Mammary epithelial cell (primary cell): ENCODE measurements at places on chromosomes 12 and 14. TPM values are rescaled to one million over a fixed set of nuclear protein-coding genes. Genes with fewer than 3 reads are reported as not detected.

DNA sequence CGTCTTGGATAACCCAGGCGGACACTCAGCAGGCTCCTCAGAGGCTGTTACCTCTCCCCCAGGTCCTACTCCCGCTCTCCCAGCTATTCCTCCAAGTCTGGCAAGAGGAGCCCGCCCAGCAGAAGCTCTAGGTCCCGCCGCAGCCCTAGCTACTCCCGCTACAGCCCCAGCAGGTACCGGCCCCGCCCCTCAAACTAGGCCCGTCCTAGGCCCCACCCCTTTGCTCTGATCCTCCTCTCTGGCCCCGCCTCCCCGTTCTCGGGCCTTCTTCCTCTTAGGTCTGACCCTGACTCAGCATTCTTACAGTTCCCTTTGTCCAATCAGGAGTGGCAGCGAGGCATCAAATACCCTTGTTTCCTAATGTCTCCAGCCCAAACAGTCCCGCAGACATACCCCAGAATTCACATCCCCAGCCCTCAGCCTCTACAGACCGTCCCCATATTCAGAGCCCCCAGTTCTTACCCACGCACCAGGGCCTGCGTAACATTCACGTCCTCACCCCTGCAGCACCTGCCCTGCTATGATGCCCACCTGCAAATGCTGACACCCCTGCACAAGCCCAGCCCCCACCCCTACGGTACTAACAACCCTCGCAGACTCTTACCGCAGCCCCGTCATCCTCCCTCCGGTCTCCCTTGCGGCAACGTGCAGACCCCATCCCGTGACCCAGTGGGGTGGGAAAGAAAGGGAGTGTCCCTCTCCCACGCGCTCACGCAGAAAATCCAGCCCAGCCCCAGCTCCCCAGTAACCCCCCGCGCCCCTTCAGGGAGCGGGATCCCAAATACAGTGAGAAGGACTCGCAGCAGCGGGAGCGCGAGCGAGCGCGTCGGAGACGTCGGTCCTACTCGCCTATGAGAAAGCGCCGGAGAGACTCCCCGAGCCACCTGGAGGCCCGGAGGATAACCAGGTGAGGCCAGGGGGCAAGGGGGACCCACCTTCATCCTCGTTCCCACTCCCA is 25.0 kb upstream of the HSPB8 start:
- DNase-seq: no peak

GRCh38 chr14:91267965-91268437 is 23.5 kb upstream of the GPR68 start:
- no peak for DNase-seq

DNA sequence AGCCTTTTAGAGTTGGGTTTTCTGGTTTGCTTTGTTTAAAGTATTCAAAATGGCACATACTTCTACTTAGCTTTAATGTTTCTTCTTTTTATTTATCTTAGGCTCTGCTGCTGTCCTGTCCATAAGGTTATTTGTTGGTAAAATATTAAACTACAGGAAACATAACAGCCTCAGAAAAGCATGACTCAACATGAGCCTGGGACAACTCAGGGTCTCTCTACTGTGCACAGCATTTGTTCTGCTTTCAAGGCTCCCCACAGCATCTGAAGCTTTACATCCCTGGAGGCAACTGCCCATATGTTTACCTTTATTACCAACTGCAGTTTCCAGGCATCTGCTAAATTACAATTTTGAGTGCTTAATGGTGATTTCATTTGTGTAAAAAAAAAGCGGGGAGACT is 954.2 kb upstream of the FBXO33 start:
- DNase-seq: no peak

DNA sequence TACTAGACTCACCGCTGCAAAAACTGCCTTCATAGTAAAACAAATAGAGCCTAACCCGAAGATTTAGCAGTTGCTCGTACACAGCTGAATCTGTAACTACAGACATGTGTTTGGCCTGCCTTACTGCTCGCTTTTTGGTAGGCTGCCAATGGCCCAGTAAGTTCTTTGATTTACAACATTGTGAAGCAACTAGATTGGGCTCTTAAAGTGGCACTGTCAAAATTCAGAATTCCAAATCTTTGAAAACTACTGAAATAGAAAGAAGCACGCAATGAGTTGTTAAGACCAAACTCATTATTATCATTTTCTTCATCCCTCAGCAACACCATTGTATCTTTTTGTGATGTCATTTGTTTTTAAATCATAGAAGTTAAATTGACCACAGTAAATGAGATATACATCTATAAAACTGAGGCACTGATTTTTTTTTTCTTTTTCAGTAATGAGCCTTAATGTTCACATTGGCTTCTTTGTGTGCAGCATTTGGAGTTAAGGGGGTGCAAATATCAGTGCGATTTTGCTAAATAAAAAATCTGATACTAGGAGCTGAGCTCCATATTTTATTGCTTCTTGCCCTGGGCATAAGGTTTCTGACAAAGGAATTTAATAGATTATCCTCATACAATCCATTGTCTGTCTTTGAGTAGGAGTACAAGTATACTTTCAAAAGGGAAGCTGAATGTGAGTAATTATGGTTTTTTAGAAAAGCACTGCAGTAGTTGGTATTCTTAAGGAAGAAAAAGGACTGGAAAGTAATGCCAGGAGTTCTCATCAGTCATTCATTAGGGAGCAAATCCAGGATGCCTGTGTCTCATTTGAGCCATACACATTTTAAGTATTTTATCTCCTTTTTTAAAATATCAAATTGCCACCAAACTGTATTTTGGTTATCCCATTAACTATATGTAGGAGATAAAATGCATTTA is 138.5 kb downstream of the KICS2 start:
- DNase-seq: peak; percentile 50

- DNase-seq: no peak
Measured at GRCh38 chr12:89825591-89826449, 117.2 kb upstream of the ATP2B1 start.

DNA sequence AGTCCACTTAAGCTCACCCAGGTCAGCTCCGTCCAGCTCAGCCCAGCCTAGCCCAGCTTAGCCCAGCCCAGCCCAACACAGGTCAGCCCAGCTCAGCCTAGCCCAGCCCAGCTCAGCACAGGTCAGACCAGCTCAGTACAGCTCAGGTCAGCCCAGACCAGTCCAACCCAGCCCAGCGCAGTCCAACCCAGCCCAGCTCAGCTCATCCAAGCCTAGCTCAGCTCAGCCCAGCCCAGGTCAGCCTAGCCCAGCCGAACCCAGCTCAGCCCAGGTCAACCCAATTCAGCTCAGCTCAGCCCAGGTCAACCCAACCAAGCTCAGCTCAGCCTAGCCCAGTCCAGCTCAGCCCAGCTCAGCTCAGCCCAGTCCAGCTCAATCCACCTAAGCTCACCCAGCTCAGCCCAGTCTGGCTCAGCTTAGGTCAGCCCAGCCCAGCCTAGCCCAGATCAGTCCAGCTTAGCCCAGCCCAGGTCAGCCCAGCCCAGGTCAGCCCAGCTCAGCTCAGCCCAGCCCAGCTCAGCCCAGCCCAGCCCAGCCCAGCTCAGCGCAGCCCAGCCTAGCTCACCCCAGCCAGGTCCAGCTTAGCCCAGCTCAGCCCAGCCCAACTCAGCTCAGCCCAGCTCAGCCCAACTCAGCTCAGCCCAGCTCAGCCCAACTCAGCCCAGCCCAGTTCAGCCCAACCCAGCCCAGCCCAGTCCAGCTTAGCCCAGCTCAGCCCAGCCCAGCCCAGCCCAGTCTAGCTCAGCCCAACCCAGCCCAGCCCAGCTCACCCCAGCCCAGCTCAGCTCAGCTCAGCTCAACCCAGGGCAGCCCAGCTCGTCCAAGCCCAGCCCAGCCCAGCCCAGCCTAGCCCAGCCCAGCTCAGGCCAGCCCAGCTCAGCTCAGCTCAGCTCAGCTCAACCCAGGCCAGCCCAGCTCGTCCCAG is 184.0 kb downstream of the TMEM121 start:
- no peak for DNase-seq

GRCh38 chr14:72883961-72884360 is 9.9 kb downstream of the DPF3 start:
- DNase-seq: no peak

DNA sequence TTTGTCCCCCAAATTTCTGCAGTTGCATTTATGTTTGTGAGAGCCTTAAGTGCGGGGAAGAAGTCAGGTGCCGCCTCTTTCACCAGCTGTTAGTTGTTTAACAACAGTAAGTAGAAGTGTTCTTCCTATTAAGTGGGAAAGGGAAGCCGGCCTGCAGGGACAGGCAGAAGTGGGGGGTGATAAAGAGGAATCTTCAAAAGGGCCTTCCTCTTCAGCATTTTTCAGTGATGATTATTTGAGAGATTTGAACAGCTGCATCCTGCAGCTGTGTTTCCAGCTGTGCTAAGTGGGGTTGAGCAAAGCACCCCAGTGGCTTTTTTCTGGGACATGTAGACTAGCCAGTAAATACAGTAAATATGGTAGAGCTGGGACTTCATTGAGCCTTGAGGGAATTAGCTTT is 32.1 kb upstream of the SLC38A1 start:
- DNase-seq: no peak

- DNase-seq: no peak
Measured at GRCh38 chr12:6199531-6200255, 507 bp upstream of the CD9 start.

DNA sequence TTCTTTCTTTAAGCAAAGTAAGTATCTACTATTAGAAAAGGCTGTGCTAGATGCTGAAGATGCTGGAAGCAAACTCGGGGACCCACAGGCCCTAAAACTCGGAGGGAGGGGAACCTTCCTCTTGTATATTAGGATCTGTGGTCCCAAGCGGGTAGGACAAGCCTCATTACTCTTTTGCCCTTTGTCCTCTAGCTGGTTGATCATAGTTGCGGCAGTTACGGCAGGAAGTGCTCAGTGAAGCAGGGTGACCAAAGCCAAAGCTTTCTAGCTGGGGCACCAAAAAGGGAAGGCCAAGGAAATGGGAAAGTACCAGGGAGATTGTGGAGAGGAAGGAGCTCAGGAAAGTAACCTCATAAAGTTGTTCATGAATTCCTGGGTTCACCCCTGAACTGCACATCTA is 76.3 kb downstream of the SCFD1 start:
- DNase-seq: no peak

GRCh38 chr14:52473557-52473956 is 78.7 kb downstream of the TXNDC16 start:
- peak; percentile 31 for DNase-seq

- peak; percentile 13 for DNase-seq
Measured at GRCh38 chr14:20632448-20632830, 9.1 kb downstream of the OR6S1 start.

GRCh38 chr14:104935026-104935650 is 10.5 kb downstream of the PLD4 start:
- peak; percentile 8 for DNase-seq

- no peak for DNase-seq
Measured at GRCh38 chr12:19704966-19705365, 265.7 kb downstream of the AEBP2 start.

DNA sequence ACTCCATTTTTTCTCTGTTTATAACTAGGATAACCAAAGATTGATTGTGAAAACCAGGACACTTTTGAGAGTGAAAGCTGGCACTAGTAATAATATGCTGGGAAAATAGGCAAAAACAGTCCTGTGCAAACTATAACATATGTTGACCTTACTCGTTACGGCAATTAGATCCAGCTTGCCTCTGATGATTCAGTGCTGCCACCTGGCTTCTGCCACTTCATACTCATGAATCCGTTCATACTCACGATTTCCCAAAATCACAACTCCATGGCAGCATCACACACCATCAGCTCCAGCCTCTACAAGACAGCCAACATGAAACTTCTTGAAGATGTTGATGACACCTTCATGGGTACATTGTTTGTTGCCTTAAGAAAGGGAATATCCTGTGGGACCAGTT is 49.1 kb upstream of the CAND1 start:
- no peak for DNase-seq

DNA sequence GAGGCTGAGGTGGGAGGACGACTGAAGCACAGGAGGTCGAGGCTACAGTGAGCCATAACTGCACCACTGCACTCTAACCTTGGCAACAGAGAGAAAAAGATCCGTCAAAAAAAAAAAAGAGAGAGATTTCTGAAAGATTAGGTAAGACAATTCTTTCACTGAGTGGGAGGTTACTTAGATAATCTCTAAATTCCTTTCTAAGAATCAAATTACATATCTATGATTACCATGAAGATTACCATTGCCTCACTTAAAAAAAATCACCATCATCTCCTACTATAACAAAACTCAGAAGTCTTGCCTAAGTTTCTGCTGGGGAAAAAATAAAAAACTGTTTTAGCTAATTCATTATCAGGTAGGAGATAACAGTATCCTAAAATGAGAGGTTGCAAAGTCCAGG is 366.7 kb downstream of the DUSP6 start:
- DNase-seq: no peak

DNA sequence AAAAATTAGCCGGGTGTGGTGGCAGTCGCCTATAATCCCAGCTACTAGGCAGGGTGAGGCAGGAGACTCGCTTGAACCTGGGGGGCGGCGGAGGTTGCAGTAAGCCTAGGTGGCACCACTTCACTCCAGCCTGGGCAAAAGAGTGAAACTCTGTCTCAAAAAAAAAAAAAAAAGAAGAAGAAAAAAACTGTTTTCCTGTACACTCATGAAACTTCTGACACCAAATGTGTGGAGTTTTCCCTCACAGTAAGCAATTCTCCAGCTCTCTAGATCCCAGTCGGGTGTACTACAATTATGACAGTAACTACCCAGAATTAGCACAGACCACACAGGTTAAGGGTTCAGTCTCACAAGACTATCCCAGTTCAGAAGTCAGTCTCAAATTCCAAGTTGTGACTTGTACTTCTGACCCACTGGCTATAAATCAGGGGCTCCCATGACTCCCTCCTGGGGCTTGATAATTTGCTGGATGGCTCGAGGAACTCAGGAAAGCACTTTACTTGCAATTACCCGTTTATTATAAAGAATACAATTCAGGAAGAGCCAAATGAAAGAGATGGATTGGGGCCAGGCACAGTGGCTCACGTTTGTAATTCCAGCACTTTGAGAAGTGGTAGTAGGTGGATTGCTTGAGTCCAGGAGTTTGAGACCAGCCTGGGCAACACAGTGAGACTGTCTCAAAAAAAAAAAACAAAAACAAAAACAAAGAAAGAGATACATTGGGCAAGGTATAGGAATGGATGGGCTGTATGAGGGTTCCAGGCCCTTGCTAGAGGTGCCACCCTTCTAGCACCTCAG is 12.4 kb upstream of the ARF6 start:
- DNase-seq: peak; percentile 46

- peak; percentile 87 for DNase-seq
Measured at GRCh38 chr14:77590845-77591485, 25.5 kb downstream of the SPTLC2 start.

GRCh38 chr12:123384318-123384993 is 524 bp downstream of the KMT5A start:
- peak; percentile 43 for DNase-seq

REM2 gene
- 0.33 TPM for total RNA-seq

NOC4L gene
- total RNA-seq: 17.5 TPM

HEBP1 gene
- total RNA-seq: 13.5 TPM

SOX5 gene
- under 0.01 TPM for total RNA-seq

ASB2 gene
- total RNA-seq: 0.19 TPM in 1 of 2 replicates, not detected in the other

CLEC6A gene
- not detected in 2 replicates for total RNA-seq

JPH4 gene
- total RNA-seq: not detected

HRK gene
- total RNA-seq: 0.17 TPM

CMA1 gene
- total RNA-seq: not detected in 2 replicates

CCDC197 gene
- total RNA-seq: not detected in 2 replicates

DDX47 gene
- 70.3 TPM for total RNA-seq

AHNAK2 gene
- total RNA-seq: 302 TPM
